ENCODE measurements at places on chromosomes 3 and 15.
A peak's percentile ranks its signal among the peaks of the same experiment; 100 is the strongest.

DNA sequence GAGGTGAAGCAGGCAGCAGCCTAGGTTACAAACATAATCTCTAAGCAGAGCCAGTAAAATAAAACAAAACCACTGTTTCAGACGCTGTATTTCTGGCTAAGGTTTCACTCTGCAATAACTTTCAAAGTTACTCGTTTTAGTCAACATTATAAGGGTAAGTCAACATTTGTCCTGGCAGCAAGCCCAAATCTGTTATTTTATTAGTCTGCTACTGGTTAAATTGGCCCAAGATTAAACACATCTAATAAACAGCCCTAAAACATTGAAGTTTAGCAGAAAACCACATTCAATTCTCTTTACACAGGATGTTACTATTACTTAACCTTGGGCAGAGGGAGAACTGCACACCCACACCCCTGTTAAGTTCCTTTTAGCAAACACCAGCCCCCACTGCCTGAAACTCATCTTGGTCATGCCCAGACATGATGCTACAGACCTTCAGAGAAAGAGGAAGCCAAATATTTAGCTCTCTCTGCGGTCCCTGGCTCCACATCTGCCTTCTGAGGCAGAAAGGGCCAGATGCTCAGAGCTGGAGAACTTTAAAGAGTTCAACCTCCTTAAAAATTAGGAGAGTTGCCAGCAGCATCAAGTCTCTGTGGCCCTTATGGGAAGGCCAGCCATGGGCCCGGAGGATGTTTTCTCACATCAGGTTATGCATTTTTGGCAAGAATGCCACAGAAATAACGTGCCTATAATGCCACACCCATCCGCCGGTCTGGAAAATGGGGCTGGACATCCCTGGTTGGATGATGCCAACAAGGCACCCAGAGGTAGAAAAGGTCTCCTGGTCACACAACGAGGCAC, 17.9 kb downstream of the ARHGEF3 start:
- peak; percentile 81 for DNase-seq

DNA sequence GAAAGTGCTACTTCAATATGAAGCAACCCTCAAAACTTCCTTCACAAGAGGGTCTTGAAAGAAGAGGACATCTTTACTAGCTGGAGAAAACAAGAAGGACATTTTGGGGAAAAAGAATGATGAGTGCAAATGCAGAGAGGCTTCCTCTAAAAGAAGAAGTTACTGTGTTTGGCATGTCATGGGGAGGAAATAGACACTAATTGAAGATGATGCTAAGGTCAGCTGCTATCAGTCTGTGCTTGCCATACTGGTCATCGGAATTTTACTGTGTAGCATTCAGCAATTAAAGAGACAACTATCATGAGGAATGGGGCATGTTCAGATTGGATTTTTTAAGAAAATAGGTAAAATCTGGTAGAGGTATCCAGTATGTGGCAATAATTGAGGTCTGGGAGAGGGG, 60.0 kb downstream of the THRB start:
- no peak for DNase-seq

- no peak for DNase-seq
These were observed 8.2 kb downstream of the ZPLD1 start for GRCh38 chr3:102443021-102443420.

DNA sequence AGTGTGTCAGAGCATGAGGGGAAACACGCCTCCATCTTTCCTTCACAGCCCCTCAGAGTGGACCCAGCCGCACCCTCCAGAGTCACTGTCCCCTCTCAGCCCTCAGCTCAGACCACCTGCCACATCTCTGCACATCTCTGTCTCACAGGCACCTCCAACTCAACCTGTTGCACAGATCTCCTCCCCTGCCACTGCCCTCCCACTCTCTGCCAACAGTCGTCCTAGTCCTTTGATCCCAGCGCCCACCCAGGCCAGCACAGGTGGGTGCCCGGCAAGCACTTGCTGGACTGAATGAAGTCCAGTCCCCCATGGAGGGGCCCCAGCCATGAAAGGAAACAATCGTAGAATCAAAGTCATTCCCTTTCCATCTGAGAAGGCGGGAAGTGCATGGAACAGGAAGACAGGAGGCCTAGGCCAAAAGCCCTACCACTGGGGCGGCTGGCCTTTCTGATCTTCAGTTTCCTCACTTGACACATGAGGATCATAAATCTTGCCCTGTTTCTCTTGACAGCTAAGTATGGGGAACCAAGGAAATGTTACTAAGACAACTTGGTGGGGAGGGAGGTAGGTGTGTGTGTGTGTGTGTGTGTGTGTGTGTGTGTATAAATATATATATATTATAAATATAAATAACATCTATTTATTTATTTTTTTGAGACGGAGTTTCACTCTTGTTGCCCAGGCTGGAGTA, 28.1 kb downstream of the HCN4 start:
- no peak for DNase-seq

All from GM13976 (cell line).